ENCODE measurements at places on chromosomes 11 and 22. TPM values are rescaled to one million over a fixed set of nuclear protein-coding genes. Genes with fewer than 3 reads are reported as not detected.

Gene SAA2
- polyA plus RNA-seq: not detected

GRCh38 chr11:104061853-104062521 is 25.5 kb downstream of the DDI1 start:
- no peak overlapping the region for H3K4me3 ChIP-seq
- H3K27me3 ChIP-seq: no peaks in the 10 kb centered on the region
- H3K36me3 ChIP-seq: no peaks in the 10 kb centered on the region
- DNase-seq: no peak
- no peak overlapping the region for H3K27ac ChIP-seq
- H3K4me1 ChIP-seq: no peaks in the 10 kb centered on the region

- H3K4me1 ChIP-seq: peaks cover 17% of the 10 kb centered on the region
- no peaks in the 10 kb centered on the region for H3K27me3 ChIP-seq
Observed at GRCh38 chr11:65083134-65083833, 556 bp downstream of the CDCA5 start.

GRCh38 chr11:90133560-90134477 is 644 bp upstream of the NAALAD2 start:
- no peaks in the 10 kb centered on the region for H3K36me3 ChIP-seq
- H3K4me3 ChIP-seq: peak overlapping the region; percentile 77
- DNase-seq: peak; percentile 2
- no peak overlapping the region for H3K27ac ChIP-seq
- no peaks in the 10 kb centered on the region for H3K27me3 ChIP-seq

GRCh38 chr22:49329636-49330035 is 498.0 kb downstream of the BRD1 start:
- no peaks in the 10 kb centered on the region for H3K36me3 ChIP-seq
- H3K27ac ChIP-seq: no peak overlapping the region
- no peaks in the 10 kb centered on the region for H3K27me3 ChIP-seq
- no peaks in the 10 kb centered on the region for H3K4me1 ChIP-seq

DNA sequence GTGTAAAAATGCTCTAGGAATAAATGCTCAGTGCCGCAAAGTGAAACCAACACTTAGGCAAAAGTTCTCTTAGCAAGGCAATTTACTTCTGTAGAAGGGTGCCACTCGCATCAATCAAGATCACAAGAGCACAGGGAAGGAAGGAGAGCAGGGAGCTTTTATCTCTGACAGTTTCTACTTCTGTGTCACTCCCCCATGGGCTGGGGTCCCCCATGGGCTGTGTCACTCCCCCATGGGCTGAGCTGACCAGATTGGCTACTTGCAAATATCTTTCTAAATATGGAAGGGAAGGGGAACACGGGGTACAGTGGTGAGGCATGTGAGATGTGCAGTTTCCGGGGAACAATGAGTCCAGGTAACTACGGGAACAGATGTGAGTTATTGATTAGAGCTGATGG is 397 bp downstream of the OR52N2 start:
- H3K27ac ChIP-seq: no peak overlapping the region
- no peaks in the 10 kb centered on the region for H3K36me3 ChIP-seq
- peak; percentile 4 for DNase-seq

DNA sequence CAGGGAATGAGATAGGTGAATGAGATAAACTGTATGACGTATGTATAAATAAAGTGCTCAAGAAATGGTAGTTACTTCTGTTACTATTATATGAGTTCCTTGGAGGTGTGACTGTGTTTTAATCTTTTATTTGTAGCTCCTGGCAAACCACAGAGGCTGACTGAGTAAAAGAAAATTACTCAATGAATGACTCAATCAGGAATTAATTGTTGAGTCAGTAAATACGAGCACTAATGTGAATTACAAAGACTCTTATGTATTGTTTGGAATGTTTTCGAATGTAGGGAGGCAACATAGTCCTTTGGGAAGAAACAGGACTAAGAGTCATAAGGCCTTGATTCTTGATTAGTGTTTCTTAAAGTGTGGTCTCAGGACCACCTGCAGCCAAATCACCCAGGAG is 51.1 kb upstream of the BLID start:
- H3K4me1 ChIP-seq: peaks cover 58% of the 10 kb centered on the region
- H3K4me3 ChIP-seq: no peak overlapping the region
- peaks cover 10% of the 10 kb centered on the region for H3K36me3 ChIP-seq
- H3K27me3 ChIP-seq: no peaks in the 10 kb centered on the region
- peak overlapping the region; percentile 74 for H3K27ac ChIP-seq

DNA sequence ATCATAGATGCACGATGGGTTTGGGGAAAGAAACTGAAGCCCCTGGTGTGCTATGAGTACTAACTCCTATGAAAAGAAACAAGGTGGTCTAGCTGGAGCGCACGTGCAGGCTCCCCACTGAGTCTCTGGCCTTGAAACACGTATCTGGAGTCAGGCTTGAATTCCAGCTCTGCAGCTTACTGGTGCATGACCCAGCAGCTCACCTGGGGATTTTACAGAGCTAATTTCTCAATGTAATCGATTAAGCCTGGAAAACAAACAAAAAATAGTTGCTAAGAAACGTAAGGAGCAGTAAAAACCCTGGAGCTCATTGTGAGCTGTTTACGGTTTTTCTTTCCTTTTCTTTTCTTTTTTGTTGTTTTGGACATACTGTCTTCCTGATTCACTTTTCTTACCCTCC is 12.3 kb downstream of the KCNJ1 start:
- no peak overlapping the region for H3K4me3 ChIP-seq
- no peaks in the 10 kb centered on the region for H3K27me3 ChIP-seq
- H3K4me1 ChIP-seq: no peaks in the 10 kb centered on the region
- H3K27ac ChIP-seq: no peak overlapping the region

GRCh38 chr11:72333661-72334060 is 89.7 kb upstream of the PHOX2A start:
- H3K27me3 ChIP-seq: no peaks in the 10 kb centered on the region
- H3K4me3 ChIP-seq: no peak overlapping the region
- no peak overlapping the region for H3K27ac ChIP-seq
- no peak for DNase-seq
- H3K4me1 ChIP-seq: peaks cover 13% of the 10 kb centered on the region
- no peaks in the 10 kb centered on the region for H3K36me3 ChIP-seq

- no peaks in the 10 kb centered on the region for H3K27me3 ChIP-seq
- DNase-seq: no peak
- no peaks in the 10 kb centered on the region for H3K4me1 ChIP-seq
- H3K36me3 ChIP-seq: no peaks in the 10 kb centered on the region
- no peak overlapping the region for H3K27ac ChIP-seq
Observed at GRCh38 chr11:122852796-122853160, 14.5 kb downstream of the CRTAM start.

DNA sequence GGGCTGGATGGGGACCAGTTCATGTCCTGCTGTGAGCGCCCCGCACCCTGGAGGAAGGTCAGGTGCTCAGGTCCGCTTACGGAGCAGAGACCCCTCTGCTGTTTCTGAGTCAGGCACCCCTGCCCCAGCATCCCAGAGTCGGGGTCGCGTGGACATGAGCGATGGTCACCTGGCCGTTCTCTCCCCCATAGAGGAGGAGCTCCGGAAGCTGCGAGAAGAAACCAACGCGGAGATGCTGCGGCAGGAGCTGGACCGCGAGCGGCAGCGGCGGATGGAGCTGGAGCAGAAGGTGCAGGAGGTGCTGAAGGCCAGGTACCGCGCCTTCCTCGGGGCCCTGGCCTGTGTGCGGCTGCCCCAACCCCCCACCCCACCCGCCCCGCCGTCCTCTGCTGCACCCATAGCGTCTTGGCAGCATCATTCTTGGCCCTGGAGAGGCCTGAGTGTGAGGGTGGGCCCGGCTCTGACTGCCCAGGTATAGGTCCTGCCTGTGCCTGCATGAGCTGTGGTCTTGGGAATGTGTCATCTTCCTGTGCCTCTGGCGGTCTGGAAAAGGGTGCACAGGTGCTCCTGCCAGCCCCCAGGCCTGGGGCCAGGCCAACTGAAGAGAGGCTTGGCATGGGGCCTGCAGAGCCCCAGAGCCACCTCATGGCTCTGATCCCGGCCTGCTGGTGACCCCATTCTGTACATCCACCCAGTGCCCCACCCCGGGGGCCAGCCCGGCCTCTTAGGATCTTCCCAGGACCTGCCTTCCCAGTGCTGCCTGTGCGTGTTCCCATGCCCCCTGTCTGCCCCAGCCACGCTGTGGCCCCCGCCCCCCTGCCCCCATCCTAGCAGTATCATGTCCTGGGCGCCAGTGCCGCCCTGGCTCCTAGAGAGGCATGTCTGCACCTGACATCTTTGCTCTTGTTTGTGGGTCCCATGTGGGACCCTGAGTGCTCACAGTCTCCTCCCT is 38.1 kb downstream of the GRAMD4 start:
- no peaks in the 10 kb centered on the region for H3K4me1 ChIP-seq
- H3K27ac ChIP-seq: no peak overlapping the region
- H3K36me3 ChIP-seq: no peaks in the 10 kb centered on the region
- no peak overlapping the region for H3K4me3 ChIP-seq
- H3K27me3 ChIP-seq: no peaks in the 10 kb centered on the region
- DNase-seq: no peak

Gene SMIM38
- polyA plus RNA-seq: 0.03 TPM

DNA sequence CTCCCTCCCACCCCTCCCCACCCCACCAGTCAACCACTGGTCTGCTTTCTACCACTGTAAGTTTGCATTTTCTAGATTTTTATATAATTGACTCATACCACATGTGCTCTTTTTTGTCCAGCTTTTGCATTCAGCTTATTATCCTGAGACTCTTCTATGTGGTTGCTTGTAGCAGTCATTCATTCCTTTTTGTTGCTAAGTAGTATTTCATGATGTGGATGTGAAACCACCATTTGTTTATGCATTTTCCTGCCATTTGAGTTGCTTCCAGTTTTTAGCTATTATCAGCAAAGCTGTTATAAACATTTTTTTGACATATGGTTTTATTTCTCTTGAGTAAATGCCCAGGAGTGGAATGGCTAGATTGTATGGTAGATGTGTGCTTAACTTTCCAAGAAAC is 77.0 kb upstream of the FGF3 start:
- peaks cover 10% of the 10 kb centered on the region for H3K4me1 ChIP-seq
- no peaks in the 10 kb centered on the region for H3K36me3 ChIP-seq
- H3K27ac ChIP-seq: no peak overlapping the region
- DNase-seq: no peak

DNA sequence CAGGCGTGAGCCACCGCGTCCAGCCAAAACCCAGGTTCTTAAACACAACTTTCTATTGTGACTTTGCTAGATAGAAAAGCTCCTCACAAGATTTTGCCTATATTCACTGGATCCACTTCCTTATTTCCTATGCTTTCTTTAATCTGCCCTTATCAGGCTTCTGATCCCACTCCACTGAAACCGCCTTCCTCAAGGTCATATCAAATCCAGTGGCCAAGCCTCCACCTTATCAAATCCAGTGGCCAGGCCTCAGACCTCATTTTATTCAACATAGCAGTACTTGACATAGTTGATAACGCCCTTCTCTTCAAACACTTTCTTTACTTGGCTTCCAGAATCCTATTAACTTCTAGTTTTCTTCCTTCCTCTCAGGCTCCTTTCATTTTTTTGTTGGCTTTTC is 29.5 kb downstream of the DIXDC1 start:
- DNase-seq: no peak
- H3K27me3 ChIP-seq: no peaks in the 10 kb centered on the region
- no peak overlapping the region for H3K27ac ChIP-seq
- H3K36me3 ChIP-seq: no peaks in the 10 kb centered on the region

- H3K4me3 ChIP-seq: no peak overlapping the region
- no peak overlapping the region for H3K27ac ChIP-seq
- no peaks in the 10 kb centered on the region for H3K36me3 ChIP-seq
- H3K4me1 ChIP-seq: peaks cover 10% of the 10 kb centered on the region
- no peak for DNase-seq
Observed at GRCh38 chr11:111954154-111954553, 17.0 kb downstream of the DIXDC1 start.

DNA sequence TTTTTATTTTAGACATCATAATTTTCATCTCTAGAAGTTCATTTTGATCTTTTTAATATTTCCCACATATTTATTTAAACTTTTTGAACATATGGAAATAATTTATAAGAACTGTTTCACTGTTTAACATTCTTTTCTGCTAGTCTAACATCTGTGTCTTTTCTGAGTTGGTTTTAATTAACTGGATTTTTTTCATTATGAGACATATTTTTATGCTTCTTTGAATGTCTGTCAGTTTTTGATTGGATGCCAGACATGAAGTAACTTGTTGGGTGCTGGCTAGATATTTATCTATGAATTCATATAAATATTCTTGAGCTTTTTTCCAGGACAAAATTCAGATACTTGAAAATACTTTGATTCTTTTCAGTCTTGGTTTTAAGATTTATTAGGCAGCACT is 317.8 kb upstream of the NCAM1 start:
- H3K27me3 ChIP-seq: no peaks in the 10 kb centered on the region
- H3K4me1 ChIP-seq: no peaks in the 10 kb centered on the region
- no peaks in the 10 kb centered on the region for H3K36me3 ChIP-seq

GRCh38 chr22:45144916-45145315 is 18.8 kb upstream of the NUP50 start:
- H3K27ac ChIP-seq: no peak overlapping the region
- H3K27me3 ChIP-seq: no peaks in the 10 kb centered on the region
- H3K4me3 ChIP-seq: no peak overlapping the region
- no peaks in the 10 kb centered on the region for H3K4me1 ChIP-seq
- no peaks in the 10 kb centered on the region for H3K36me3 ChIP-seq

Gene IGF2
- 4.3 TPM for polyA plus RNA-seq

- H3K4me1 ChIP-seq: no peaks in the 10 kb centered on the region
- H3K4me3 ChIP-seq: no peak overlapping the region
- peak; percentile 8 for DNase-seq
- no peak overlapping the region for H3K27ac ChIP-seq
- H3K36me3 ChIP-seq: no peaks in the 10 kb centered on the region
Observed at GRCh38 chr11:19193916-19194315, 7.9 kb downstream of the CSRP3 start.

- no peaks in the 10 kb centered on the region for H3K4me1 ChIP-seq
- H3K4me3 ChIP-seq: no peak overlapping the region
- no peak for DNase-seq
- H3K27me3 ChIP-seq: no peaks in the 10 kb centered on the region
- no peaks in the 10 kb centered on the region for H3K36me3 ChIP-seq
- no peak overlapping the region for H3K27ac ChIP-seq
Observed at GRCh38 chr11:111413849-111414248, 34.8 kb upstream of the POU2AF1 start.

- no peak overlapping the region for H3K4me3 ChIP-seq
- H3K27ac ChIP-seq: no peak overlapping the region
- H3K4me1 ChIP-seq: peaks cover 9% of the 10 kb centered on the region
- no peaks in the 10 kb centered on the region for H3K27me3 ChIP-seq
- H3K36me3 ChIP-seq: no peaks in the 10 kb centered on the region
- DNase-seq: no peak
Observed at GRCh38 chr11:8823174-8823742, 87.7 kb upstream of the AKIP1 start.
